ENCODE measurements at places on chromosomes 2 and 18.

DNA sequence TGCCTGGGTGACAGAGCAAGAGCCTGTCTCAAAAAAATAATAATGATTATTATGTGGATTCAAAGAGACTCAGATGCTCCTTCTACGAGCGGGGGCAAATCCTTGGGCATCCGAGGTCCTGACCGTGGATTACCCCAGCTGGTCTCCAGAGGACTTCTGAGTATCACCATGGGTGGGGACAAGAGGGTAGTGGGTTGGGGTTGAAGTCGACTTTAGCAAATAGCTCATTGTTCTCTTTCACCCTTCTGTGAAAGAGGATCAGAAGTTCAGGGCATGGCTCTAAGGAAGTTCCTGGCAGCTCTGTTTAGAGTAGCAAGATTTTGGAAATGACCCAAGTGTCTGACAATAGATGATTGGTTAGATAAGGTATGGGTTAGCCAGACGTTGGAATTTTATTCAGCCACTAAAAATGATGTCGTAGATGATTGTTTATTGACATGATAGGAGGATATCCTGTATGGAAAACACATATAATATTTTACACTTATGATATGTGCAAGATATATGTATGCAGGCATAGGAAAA lies 59.0 kb upstream of the SPRED2 start:
- peak; percentile 26 for DNase-seq

DNA sequence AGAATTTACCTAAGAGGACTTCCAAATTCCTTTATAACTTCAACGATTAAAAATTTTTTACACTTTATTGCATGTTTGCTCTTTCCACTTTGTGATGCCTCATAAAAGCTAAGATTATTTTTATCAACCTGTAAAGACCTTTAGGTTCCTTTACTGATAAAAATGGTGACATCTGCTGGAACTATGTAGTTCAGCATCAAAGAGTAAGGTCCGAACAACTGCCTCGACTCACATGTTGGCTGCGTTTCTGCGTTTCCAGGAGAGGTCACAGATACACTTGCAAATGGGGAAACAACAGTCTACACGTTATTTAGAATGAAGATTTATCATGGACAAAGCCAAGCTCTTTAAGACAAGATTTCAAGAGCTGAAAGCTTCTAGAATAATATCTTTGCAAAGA lies 18.8 kb upstream of the TMX3 start:
- DNase-seq, result no peak

DNA sequence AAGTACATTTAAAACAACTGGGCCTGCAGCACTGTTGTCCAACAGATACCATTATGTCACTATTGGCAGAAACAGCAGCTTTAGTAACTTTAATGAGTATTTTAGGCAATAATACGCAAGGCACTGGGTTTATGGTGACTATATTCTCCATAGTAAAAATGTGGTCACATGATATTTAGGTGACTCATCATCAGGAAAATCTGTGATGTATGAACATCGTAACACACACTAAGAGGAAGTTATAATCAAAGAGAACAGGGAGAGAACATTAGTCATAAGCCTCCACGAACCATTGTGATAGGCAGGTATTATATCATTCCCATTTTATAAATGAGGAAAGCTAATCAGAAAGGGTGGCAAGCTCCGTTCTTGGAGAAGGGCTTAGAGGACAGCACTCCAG lies 36.9 kb downstream of the RAPH1 start:
- peak; percentile 43 for DNase-seq

- no peak for DNase-seq
Measured at GRCh38 chr2:7044253-7045250, 127.3 kb downstream of the RNF144A start.

GRCh38 chr2:238952261-238952919 lies 104.5 kb downstream of the TWIST2 start:
- no peak for DNase-seq

- no peak for DNase-seq
Measured at GRCh38 chr2:100418406-100418962, 1.0 kb upstream of the CHST10 start.

DNA sequence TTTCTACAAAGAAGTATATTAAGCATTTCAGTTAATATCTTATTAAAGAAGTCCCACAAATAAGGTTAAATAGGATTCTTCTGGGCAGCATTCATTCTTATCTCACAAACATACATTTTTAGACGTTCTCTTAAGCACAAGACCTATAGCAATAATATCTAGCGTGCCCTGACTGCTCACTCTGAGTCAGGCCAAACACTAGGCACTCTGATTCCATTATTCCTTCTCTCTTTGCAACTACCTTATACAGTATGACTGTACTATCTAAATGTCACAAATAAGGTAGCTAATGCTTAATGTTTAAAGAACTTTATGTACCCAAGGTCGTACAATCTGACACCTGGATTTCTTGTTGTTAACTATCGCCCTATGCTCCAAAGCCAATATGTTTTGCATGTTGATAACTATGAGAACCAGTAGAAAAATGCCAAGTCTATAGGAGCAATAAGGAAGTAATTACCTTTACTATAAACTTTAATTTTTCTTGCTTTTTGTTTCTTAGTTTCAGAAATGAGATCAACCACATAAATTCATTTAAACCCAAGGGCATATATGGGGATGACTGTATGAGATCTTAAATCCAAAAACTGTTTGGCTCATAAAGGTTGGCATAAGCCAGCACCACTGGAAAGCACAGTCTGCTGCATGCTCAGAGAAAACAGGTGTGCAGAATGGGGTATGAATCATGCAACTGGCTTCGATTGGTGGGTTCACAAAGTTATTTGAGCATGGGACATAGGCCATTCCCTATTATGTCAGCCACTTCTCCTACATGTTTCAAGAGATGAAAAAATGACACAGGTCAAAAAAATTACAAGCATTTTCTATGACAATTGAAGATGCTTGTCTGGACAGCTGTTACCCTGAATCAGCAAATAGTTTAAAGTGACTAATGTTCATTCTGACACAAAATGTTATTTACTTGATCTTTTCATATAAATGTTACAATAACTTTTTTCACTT lies 352.0 kb downstream of the IRS1 start:
- DNase-seq, result peak; percentile 88

DNA sequence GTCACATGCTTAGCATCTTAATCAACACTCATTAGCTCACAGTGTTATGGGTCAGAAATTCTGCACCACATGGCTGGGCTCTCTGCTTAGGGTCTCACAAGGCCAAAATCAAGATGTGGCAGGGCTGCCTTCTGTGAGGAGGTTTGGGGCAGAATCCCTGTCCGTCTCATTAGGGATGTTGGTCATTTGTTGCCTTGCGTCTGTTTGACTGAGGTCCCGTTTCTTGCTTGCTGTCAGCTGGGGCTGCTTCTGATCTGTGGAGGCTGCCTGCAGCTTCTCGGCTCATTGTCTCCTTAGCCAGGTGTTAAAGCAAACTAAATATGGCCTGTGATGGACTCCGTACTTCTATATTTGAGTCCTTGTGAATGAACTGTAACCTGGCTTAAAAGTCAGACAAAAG lies 146.5 kb downstream of the NDUFA10 start:
- no peak for DNase-seq

GRCh38 chr18:23864624-23865023 lies 149.9 kb upstream of the TTC39C start:
- no peak for DNase-seq

DNA sequence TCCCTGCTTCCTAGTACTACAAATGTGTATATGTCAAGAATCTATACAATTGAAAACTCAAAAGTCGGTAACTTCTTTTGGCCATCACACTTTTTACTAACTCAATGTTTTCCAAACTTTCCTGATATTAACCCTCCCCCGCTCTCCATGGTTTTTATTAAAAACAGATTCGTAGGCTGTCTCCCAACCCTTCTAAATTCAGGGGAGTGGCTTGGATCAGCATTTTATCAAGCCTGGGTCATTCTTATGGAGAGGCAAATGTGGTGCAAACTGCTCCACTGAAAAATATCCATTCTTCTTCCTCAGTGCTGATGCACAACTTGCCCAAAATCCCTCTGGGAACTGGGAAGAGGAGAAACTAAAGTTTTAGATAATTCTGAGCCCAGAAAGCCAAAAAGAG lies 134.2 kb downstream of the RIF1 start:
- DNase-seq, result no peak

GRCh38 chr2:65622951-65623535 lies 190.6 kb upstream of the SPRED2 start:
- DNase-seq, result no peak

DNA sequence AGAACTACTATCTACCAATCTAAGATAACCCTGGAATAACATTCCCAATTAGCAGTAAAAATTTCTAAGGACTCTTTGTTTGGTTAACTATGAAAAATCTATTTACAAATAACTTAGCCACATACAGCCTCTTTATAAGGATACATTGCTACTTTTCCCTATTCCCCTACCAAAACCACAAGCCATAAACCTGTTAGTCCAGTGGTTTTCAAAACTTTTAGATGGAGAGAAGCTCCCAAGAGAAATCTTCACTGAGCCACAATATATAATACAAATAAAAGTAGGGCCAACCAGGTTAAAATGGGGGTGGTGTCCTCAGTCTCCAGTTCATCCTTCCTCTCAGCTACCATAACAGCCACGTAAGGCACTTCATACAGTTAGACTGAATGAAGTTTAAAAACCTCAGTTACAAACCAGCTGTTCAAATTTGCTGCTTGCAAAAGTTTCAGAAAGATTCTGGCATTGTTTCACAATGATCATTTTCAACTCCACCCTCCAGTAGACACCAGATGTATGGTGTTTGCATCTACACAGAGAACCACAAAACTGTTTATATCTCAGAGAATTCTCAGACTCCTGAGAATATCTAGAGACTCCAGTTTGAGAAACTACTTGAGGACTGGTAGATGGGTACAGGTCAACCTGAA lies 26.0 kb downstream of the SOS1 start:
- no peak for DNase-seq

DNA sequence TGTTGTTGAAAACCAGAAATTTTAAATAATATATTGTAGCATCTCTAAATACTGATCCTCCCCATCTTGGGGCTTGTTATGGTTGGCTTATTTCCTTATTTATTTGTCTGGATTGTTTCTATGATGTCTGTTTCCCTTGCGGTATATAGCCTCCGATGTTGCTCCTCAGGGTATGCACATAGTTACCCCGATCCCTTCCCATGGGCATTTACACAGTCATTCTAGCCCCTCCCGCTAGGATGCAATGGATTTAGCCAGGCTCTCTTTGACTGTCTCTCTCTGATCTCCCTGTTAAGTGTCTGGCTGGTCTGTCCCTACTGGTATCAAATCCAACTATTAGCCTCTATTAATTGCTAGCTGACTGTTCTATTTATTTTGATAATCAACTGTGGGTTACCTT lies 91.8 kb upstream of the CRACDL start:
- no peak for DNase-seq

- no peak for DNase-seq
Measured at GRCh38 chr18:79956276-79956675, 4.8 kb upstream of the SLC66A2 start.

DNA sequence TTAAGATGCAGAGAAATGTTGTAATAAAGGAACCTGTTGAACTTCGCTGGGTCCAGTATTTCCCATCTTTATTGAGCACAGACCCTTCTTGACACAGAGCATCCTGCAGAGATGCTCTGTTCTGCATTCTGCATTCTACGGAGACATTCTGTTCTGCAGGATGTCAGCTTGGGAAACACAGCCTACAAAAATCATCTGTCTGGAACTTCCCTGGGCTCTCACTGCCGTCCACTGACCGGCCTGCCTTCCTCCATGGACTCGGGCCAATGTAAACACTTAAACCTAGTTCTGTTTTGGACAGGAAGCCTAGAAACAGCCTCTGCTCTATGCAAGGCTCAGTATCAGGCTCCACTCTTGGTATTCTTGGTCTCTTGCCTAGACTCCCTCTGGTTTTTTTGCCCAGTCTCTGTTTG lies 90.0 kb upstream of the PPP1CB start:
- no peak for DNase-seq

DNA sequence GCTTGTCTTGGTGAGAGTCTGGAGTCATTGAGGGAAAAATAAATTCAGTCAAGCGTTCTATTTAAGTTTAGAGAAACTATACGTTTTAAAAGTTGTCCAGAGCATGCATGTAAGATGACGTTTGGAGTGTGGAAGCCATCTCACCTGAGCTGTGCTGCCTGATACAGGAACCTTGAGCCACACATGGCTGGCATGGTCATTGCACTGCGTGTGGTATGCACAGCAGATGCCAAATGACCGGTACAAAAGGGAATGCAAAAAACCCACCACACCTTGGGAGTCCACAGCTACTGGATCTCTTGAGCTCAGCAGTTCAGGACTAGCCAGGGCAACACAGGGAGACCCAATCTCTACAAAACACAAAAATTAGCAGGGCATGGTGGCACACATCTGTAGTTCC lies 4.3 kb downstream of the MZT2B start:
- DNase-seq, result no peak

DNA sequence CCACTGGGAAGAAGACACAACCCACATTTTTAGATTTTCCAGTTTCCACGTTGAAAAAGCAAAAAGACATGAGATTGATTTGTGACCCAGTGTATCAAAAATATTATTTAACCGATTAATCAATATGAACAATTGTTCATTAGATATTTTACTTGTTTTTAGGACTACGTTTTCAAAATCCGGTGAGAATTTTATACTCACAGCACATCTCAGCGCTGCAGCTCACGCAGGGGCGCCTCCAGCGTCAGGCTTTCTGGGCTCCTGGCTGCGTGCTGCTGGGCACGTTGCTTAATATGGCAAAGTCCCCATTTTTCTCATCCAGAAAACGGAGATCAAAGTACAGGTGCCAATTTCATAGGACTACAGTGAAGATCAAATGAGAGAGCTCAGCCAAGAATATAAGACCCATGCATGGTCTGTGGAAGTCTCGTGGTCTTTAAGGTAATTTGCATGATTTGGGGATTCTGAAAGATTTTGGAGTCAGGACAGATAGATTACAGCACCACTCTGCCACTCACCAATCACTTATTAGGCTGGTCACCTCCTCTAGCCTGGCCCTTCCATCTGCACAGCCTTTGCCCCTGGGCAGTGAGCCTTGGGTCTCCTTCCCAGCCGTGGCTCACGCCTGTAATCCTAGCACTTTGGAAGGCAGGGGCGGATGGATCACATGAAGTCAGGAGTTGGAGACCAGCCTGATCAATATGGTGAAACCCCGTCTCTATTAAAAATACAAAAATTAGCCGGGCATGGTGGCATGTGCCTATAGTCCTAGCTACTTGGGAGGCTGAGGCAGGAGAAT lies 36.2 kb downstream of the PTPN18 start:
- DNase-seq, result no peak

GRCh38 chr18:36856815-36857214 lies 27.9 kb downstream of the KIAA1328 start:
- no peak for DNase-seq

GRCh38 chr18:26190506-26190905 lies 35.7 kb upstream of the TAF4B start:
- no peak for DNase-seq

GRCh38 chr2:209970271-209970670 lies 32.2 kb upstream of the RPE start:
- no peak for DNase-seq

- no peak for DNase-seq
Measured at GRCh38 chr18:9890196-9890595, 4.4 kb downstream of the TXNDC2 start.

All from epithelial cell of prostate (primary cell).